ENCODE measurements at places on chromosomes 16 and 17. TPM values are rescaled to one million over a fixed set of nuclear protein-coding genes. Genes with fewer than 3 reads are reported as not detected.
A peak's percentile ranks its signal among the peaks of the same experiment; 100 is the strongest.

DNA sequence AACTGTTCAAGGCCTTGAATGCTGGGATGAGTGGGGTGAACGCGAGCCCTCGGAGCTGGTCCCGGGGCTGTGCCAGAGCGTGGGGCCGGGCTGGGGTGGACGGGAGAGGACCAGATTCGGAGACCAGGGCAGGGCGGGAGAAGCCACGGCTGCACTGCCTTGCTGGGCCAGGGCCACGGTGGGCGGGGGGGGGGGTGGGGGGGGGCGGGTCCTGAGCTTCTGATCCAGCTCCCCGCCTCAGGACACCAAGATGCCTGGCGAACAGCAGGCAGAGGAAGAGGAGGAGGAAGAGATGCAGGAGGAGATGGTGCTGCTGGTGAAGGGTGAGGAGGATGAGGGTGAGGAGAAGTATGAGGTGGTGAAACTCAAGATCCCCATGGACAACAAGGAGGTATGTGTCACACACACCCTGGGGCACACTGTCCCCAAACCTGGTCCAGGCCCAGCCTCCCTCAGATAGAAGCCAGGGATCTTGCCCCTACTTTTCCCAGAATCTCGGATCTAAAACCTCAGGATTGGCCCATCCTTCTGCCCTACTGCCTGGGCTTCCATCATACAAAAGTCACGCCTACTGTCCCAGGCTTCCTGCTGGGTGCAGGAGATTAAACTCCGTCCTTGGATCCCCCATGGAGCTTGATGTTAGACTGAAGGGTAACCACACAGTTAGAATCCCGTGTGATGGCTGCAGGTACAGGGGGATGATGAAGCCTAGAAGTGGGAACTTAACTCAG is 563 bp downstream of the ZNF771 start:
- no peaks in the 10 kb centered on the region for H3K27me3 ChIP-seq
- peaks cover 5% of the 10 kb centered on the region for H3K36me3 ChIP-seq
- peak overlapping the region; percentile 5 for H3K27ac ChIP-seq
- peak overlapping the region; percentile 73 for H3K4me3 ChIP-seq

DNA sequence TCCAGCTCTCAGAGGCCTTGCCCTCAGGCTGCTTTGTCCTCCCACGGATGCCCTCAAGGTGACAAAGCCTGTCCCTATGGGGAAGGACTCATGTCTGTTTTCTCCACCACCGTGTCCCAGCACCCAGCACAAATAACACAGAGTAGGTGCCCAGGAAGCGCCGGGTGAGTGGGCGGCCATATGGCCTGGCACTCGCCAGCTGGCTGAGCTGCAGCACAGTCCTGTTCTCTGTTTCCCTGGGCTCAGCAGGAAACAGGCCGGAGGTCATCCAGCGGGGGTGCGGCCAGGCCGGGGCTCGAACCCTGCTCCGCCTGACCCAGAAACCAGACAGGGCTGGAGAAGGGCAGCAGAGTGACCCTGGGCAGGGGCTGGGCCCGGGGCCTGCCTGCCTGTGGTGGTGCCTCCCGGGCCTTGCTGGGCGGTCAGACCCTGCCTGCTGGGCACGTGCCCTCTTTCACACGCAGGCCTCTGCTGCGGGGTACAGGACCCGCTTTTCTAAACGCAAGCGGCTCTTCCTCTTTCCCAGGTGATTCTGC is 139.0 kb upstream of the CIBAR2 start:
- no peaks in the 10 kb centered on the region for H3K36me3 ChIP-seq
- no peak overlapping the region for H3K27ac ChIP-seq
- no peak for DNase-seq

C1QL1 gene
- total RNA-seq, result 37.0 TPM

- H3K4me3 ChIP-seq, result no peak overlapping the region
- peaks cover 8% of the 10 kb centered on the region for H3K4me1 ChIP-seq
- H3K27me3 ChIP-seq, result no peaks in the 10 kb centered on the region
- no peak overlapping the region for H3K27ac ChIP-seq
- peaks cover 5% of the 10 kb centered on the region for H3K36me3 ChIP-seq
- DNase-seq, result no peak
Observed at GRCh38 chr17:37026531-37026869, 77.7 kb downstream of the AATF start.

- H3K27ac ChIP-seq, result no peak overlapping the region
- DNase-seq, result no peak
- H3K27me3 ChIP-seq, result peaks cover 6% of the 10 kb centered on the region
Observed at GRCh38 chr16:48833461-48833860, 223.5 kb upstream of the N4BP1 start.

- no peaks in the 10 kb centered on the region for H3K36me3 ChIP-seq
- no peak overlapping the region for H3K27ac ChIP-seq
- no peaks in the 10 kb centered on the region for H3K4me1 ChIP-seq
Observed at GRCh38 chr17:34503528-34504195, 75.7 kb upstream of the TMEM132E start.

DNA sequence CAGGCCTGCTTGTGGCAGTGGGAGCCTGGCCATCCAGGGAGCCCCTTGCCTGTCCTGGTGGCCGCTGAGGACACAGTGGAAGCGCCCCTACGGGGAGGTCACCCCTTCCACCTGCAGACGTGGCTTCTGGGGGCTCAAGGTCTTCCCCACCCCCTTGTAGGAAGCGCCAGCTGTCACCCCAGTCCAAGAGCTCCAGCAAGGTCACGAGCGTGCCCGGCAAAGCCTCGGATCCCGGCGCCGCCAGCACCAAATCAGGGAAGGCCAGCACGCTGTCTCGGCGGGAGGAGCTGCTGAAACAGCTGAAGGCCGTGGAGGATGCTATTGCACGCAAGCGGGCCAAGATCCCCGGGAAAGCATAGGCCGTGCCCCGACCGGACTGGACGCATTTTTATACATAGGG is 7.4 kb upstream of the IL17C start:
- H3K36me3 ChIP-seq, result peaks cover 14% of the 10 kb centered on the region
- H3K27me3 ChIP-seq, result peaks cover 8% of the 10 kb centered on the region
- no peak overlapping the region for H3K4me3 ChIP-seq

- no peak overlapping the region for H3K27ac ChIP-seq
- H3K4me1 ChIP-seq, result no peaks in the 10 kb centered on the region
- no peaks in the 10 kb centered on the region for H3K27me3 ChIP-seq
- DNase-seq, result no peak
- H3K36me3 ChIP-seq, result peaks cover 7% of the 10 kb centered on the region
Observed at GRCh38 chr16:80971819-80972218, 34.9 kb downstream of the CMC2 start.

GRCh38 chr16:19380328-19380727 is 37.4 kb upstream of the TMC5 start:
- no peak overlapping the region for H3K4me3 ChIP-seq
- no peak for DNase-seq
- H3K27me3 ChIP-seq, result peaks cover 3% of the 10 kb centered on the region

DNA sequence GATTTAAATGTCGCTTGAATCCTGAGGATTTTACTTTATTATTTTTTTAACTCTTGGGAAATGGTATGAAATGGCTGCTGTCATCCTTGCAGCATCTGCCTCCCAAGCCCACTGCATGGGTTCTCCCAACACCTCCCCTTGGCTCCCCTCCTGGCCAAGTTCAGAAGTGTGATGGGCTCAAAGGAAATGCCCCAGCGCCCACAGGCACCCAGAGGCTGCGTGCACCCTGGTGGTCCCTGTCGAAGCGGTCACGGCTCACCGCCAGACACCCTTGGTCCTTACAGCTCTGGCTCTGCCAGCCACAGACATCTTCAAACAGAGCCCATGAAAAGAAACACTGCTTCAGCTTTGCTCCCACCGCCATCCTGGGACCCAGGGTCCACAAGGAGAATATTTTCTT is 334.7 kb downstream of the SOX9 start:
- H3K27ac ChIP-seq, result peak overlapping the region; percentile 73
- H3K4me1 ChIP-seq, result peaks cover 23% of the 10 kb centered on the region
- H3K4me3 ChIP-seq, result no peak overlapping the region
- DNase-seq, result no peak
- peaks cover 4% of the 10 kb centered on the region for H3K27me3 ChIP-seq
- peaks cover 2% of the 10 kb centered on the region for H3K36me3 ChIP-seq

DNA sequence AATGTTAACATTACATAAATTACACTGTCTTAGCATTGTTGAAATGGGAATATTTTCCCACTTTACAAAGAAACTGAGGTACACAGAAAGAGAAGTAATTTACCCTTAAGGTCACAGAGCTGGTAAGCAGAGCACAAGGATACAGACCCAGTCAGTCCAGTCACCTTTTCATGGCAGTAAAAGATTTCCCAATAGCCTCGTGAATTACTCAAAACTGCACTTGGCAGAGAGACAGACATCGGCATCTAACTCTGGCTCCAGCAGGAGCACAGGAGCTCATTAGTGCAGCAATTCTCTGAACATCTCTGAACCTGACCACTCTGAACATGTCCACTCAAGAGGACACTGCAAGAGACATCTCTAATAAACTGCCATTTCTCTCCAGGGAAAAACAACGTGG is 3.1 kb downstream of the TEX2 start:
- peaks cover 53% of the 10 kb centered on the region for H3K4me1 ChIP-seq
- H3K27ac ChIP-seq, result no peak overlapping the region
- no peaks in the 10 kb centered on the region for H3K27me3 ChIP-seq
- H3K4me3 ChIP-seq, result peak overlapping the region; percentile 32
- DNase-seq, result no peak
- no peaks in the 10 kb centered on the region for H3K36me3 ChIP-seq

OR1F1 gene
- total RNA-seq, result not detected

UBN1 gene
- total RNA-seq, result 41.9 TPM

- no peak overlapping the region for H3K27ac ChIP-seq
- no peaks in the 10 kb centered on the region for H3K36me3 ChIP-seq
- H3K4me3 ChIP-seq, result no peak overlapping the region
Observed at GRCh38 chr17:11256877-11257276, 15.9 kb downstream of the SHISA6 start.

- H3K36me3 ChIP-seq, result peaks cover 5% of the 10 kb centered on the region
- DNase-seq, result no peak
- H3K27ac ChIP-seq, result peak overlapping the region; percentile 35
- H3K4me3 ChIP-seq, result no peak overlapping the region
Observed at GRCh38 chr16:10558746-10559641, 21.4 kb downstream of the EMP2 start.

AXIN2 gene
- total RNA-seq, result 10.2 TPM

DNA sequence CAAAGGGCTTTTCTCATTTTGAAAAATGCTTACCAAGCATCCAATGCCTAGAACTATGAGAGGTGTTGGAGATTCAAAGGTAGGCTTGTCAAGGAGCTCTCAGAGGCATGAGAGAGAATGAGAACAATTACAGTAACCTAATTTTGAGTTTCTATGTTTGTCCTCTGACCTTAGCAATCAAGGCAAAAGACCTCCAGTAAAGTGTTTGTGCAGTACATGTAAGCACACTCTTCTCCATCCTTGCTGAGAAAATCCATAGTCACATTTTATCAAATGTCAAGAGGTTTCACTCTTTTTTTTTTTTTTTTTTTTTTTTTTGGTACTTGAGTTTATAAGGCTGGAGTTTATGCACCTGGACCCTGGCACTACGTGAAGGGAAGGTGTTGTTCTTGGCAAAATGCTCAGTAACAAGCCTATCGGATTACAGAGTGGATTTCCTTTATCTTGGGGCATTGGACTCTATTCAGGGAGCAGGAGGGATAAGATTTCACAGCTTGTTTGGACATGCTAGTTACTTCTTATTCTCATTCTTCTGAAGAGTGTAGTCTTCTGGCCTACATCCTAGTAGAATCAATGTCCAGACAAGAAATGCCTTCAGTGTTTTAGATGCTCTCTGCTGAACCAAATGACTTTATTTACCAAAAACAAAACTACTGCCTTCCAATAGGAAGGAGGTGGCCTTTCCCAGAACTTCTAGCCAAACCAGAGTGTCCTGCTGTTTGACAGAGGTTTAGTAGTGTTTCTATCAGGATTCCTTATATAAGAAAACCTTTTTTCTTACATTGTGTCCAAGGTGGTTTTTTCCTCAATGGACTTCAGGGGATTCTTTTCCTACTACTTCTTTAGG is 21.9 kb downstream of the KCNJ2 start:
- H3K27me3 ChIP-seq, result peaks cover 1% of the 10 kb centered on the region
- no peaks in the 10 kb centered on the region for H3K36me3 ChIP-seq
- H3K4me3 ChIP-seq, result no peak overlapping the region
- H3K27ac ChIP-seq, result no peak overlapping the region
- no peak for DNase-seq

- peaks cover 12% of the 10 kb centered on the region for H3K27me3 ChIP-seq
- H3K4me3 ChIP-seq, result no peak overlapping the region
Observed at GRCh38 chr16:87919681-87919994, 16.7 kb downstream of the CA5A start.

- H3K4me3 ChIP-seq, result no peak overlapping the region
- no peak overlapping the region for H3K27ac ChIP-seq
- no peaks in the 10 kb centered on the region for H3K27me3 ChIP-seq
- DNase-seq, result no peak
- H3K4me1 ChIP-seq, result no peaks in the 10 kb centered on the region
Observed at GRCh38 chr16:2084895-2085625, 37.3 kb downstream of the TSC2 start.

GRCh38 chr16:66044556-66044955 is 321.9 kb upstream of the CDH5 start:
- no peak overlapping the region for H3K27ac ChIP-seq
- H3K4me1 ChIP-seq, result no peaks in the 10 kb centered on the region
- no peak overlapping the region for H3K4me3 ChIP-seq
- no peaks in the 10 kb centered on the region for H3K36me3 ChIP-seq

DNA sequence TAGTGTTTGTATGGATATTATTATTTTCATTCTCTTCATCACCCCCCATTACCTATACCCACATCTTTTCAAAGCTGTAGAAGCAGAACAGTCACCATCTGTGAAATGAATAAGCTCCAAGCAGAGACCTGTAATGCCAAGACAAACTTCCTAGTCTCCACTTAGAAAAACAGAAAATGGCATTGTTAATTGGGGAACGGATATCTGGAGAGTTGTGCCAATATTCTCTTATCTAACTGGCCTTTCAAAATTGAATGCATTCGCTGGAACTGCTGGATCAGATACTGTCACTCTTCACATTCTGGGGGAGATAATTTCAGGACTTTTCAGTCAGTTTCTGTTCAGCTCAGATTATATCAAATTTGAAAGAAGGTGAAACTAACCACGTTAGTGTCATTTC is 464.4 kb upstream of the GOT2 start:
- H3K4me1 ChIP-seq, result peaks cover 3% of the 10 kb centered on the region
- no peak overlapping the region for H3K4me3 ChIP-seq

DNA sequence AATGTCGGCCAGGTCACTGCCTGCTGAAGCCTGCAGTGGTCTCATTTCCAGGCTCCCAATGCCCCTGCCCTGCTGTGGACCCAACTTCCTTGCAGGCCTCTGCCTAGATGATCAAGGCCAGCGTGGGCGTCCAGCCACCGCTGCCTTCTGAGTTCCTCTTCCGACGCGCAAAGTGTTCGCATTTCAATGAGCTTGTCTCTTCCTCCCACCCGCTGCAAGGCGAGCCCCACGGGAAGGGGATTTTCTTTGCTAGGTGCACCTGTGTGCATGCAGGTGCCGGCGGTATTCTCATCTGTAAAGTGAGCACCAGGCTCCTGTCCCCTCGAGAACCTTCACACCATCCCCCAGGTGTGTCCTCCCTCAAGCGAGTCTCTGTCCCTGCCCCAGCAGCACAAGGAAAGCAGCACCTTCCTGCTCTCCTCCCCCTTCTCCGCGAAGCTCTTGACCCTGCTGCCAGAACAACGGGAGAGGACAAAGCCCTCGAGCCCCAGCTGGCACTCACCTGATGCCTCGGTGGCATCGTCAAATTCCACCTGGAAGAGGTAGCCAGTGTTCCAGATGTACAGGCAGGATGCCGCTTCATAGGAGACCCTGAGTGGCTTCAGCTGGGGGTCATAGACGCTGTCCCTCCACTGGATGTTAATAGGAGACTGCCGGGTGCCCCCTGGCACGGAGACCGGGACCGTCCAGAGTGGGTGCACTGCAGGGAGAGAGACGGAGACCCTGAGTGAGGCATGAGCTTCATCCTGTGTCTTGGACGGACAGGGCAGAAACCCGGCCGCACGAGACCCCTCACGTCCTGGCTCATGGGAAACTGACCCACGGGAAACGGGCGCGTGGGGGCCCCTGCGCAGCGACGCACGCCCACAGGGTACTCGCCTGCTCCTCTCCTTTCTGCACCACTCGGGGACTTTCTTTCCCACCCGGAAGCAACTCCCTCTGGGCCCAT is 9.8 kb downstream of the CA5A start:
- no peak overlapping the region for H3K27ac ChIP-seq
- no peak for DNase-seq
- H3K27me3 ChIP-seq, result peaks cover 11% of the 10 kb centered on the region
- H3K36me3 ChIP-seq, result no peaks in the 10 kb centered on the region
